ENCODE measurements at places on chromosomes 13 and 19. TPM values are rescaled to one million over a fixed set of nuclear protein-coding genes. Genes with fewer than 3 reads are reported as not detected.

GRCh38 chr13:100063906-100064305 lies 25.0 kb upstream of the PCCA start:
- no peak for DNase-seq
- no peaks in the 10 kb centered on the region for H3K36me3 ChIP-seq
- H3K27ac ChIP-seq: no peak overlapping the region

DNA sequence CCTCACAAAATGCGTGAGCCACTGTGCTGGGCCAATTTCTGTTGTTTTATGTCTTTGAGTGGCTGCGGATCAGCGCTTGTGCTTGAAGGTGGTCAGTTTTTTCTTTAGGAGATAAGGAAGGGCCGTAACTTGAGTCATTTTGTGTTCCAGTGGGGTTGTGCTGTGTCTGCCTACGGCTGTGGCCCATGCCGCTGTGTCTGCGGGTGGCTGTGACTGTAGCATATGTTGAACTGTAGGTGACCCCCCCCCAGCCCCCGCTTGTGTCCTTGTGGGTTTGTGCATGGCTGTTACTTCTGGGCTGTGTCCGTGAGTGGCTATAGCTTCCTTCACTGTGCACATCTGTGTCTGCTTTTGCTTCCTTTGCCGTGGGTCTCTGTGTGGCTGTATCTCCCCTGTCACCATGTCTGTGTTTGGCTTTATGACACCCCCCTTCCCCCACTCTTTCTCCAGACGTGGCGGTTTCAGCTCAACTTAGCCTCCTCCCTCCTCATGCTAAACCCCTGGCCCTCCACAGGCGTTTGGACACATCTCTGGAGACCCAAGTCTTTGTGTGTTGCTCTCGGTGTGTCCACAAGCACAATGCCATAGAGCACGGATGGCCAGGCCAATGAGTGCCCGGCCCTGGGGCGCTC lies 675 bp downstream of the PPP1R14A start:
- peaks cover 4% of the 10 kb centered on the region for H3K4me1 ChIP-seq
- peaks cover 16% of the 10 kb centered on the region for H3K27me3 ChIP-seq
- no peak overlapping the region for H3K4me3 ChIP-seq

- no peak for DNase-seq
- H3K36me3 ChIP-seq: no peaks in the 10 kb centered on the region
- H3K4me3 ChIP-seq: no peak overlapping the region
- no peak overlapping the region for H3K27ac ChIP-seq
- H3K4me1 ChIP-seq: no peaks in the 10 kb centered on the region
Measured at GRCh38 chr13:100211016-100211710, 122.3 kb downstream of the PCCA start.

GRCh38 chr19:7883796-7884570 lies 4.3 kb upstream of the LRRC8E start:
- H3K27me3 ChIP-seq: peaks cover 16% of the 10 kb centered on the region
- no peak for DNase-seq
- peaks cover 9% of the 10 kb centered on the region for H3K4me1 ChIP-seq
- no peak overlapping the region for H3K27ac ChIP-seq
- H3K4me3 ChIP-seq: no peak overlapping the region
- no peaks in the 10 kb centered on the region for H3K36me3 ChIP-seq

DNA sequence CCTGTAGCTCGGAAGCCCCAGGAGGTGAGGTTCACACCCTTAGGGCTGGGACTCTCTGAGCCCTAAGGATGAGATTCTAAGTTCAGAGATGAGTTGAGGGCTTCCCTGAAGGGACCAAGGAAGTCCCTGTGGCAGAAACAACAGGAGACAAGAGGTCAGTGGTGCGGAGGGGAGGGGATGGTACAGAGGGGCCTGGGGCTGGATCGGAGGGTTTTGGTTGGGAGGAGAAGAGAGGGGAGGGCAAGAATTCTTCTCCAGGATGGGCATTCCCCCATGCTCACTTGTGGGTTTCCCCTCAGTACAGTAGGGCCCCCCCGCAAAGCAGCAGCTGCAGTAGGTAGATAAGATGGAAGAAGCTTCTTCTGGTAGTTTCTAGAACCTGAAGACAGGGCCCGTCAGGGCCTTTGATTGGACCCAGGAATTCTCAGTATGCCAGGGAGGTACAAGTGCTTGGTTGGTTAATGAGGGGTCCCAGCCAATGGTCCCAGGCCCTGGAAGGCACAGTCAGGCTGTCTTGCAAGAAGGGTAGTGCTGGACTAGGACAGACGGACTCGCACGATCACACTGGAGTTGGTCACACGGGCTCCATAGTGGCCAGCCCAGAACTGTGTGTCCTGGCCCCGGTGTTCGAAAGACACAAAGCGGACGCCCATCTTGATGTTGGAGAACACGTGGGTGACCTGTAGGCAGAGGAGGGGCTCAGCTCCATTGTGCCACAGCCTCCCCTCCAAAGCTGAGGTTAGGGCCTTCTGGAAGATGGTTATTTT lies 7.3 kb downstream of the FBXO27 start:
- H3K27ac ChIP-seq: no peak overlapping the region
- no peak for DNase-seq
- H3K27me3 ChIP-seq: peaks cover 12% of the 10 kb centered on the region
- no peak overlapping the region for H3K4me3 ChIP-seq
- no peaks in the 10 kb centered on the region for H3K4me1 ChIP-seq

- no peaks in the 10 kb centered on the region for H3K4me1 ChIP-seq
- H3K36me3 ChIP-seq: no peaks in the 10 kb centered on the region
- no peak for DNase-seq
- H3K4me3 ChIP-seq: no peak overlapping the region
Measured at GRCh38 chr13:22425087-22425486, 754.2 kb downstream of the FGF9 start.

DNA sequence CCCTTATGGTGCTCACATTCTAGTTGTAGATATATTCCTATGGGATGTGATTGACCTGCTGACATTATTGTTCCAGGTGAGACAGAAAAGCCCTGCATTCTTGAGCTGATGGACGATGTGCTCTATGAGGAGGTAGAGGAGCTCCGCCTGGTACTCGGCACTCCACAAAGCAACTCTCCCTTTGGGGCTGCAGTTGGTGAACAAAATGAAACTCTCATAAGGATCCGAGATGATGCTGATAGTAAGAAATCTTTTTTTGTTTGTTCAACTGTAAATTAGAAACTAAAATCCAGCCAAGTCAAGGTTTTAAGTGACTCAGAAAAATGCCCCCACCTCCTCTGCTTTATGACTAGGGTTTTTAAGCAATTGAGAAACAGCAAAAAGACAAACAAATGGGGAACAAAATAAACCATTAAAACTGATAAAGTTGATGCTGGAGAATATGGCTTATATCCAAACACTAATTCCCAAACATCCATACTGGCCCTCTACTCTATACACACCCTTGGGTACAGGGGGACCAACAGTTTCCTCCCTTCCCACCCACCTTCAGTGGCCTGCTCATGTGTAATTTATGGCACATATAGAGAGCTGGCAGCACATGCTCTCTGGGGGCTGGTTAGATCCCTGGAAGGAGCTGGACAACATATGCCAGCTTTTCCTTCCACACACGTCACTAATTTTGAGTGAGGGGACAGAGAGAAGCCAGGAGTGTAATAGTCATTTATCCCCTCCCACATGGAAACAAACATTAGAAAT lies 139.6 kb downstream of the STOML3 start:
- no peaks in the 10 kb centered on the region for H3K36me3 ChIP-seq
- no peak overlapping the region for H3K27ac ChIP-seq
- DNase-seq: no peak
- no peaks in the 10 kb centered on the region for H3K4me1 ChIP-seq
- H3K4me3 ChIP-seq: no peak overlapping the region

Gene LILRA1
- total RNA-seq: 0.36 TPM

DNA sequence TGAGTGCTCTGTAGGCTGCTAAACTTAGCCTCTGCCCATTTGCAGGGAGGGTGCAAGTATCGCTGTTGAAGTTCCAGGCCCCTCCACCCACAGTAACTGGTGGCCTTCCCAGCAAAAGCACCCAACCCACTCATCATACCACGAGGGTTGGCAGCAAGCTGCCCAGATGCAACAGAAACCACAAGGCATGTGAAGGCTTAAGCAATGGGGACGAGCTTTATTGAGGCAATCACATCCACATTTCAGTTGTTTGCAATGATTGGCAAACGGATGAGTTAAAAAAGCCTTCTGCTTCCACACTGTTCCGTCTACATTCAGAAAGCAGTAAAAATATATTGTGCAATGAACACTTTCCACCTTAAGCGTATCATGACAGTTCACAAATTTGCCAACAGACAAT lies 10.3 kb downstream of the GJB6 start:
- peaks cover 3% of the 10 kb centered on the region for H3K4me1 ChIP-seq
- H3K4me3 ChIP-seq: no peak overlapping the region
- peak; percentile 40 for DNase-seq
- no peaks in the 10 kb centered on the region for H3K27me3 ChIP-seq
- no peaks in the 10 kb centered on the region for H3K36me3 ChIP-seq

Gene FCHO1
- total RNA-seq: 43.1 TPM

GRCh38 chr19:39303373-39304184 lies 7.4 kb downstream of the IFNL1 start:
- H3K4me3 ChIP-seq: no peak overlapping the region
- H3K27ac ChIP-seq: no peak overlapping the region
- H3K36me3 ChIP-seq: no peaks in the 10 kb centered on the region
- H3K4me1 ChIP-seq: peaks cover 12% of the 10 kb centered on the region
- no peaks in the 10 kb centered on the region for H3K27me3 ChIP-seq

Gene ZFP14
- total RNA-seq: 4.4 TPM

DNA sequence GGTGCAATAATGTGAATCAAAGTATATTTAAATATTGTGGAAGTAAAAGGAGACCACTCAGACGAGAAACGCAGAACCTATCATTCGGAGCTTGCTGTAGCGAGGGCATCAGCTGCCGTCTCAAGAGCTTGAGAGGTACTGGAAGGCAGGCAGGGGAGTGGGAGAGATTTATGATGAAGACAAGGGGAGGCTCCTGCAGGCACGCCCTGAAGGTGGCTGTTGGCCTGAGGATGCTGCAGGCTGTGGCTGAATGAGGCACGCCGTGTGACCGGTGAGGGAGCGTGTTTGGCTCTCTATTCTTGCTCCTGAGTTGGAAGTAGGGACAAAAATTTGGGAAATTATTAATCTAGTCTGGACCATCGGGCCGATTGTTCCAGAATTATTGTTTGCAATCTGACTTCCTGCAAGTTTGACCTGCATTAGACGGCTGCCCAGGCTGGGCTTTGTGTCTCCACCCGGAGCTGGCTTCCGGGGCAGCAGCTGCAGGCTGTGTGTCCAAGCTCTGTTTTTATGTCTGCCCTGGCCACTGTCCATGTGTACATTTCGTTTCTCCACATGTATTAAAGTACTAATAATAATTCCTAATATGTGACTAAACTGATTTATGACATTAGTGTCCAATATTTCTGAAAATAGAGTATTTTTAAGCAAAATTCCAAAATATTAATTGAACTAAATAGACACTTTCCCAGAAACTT lies 91.1 kb upstream of the ANKRD10 start:
- H3K4me3 ChIP-seq: no peak overlapping the region
- H3K27me3 ChIP-seq: no peaks in the 10 kb centered on the region
- DNase-seq: no peak
- no peak overlapping the region for H3K27ac ChIP-seq
- no peaks in the 10 kb centered on the region for H3K4me1 ChIP-seq

Gene LRRC8E
- not detected for total RNA-seq

- no peak overlapping the region for H3K27ac ChIP-seq
- H3K36me3 ChIP-seq: no peaks in the 10 kb centered on the region
- H3K4me1 ChIP-seq: no peaks in the 10 kb centered on the region
- H3K4me3 ChIP-seq: no peak overlapping the region
- no peaks in the 10 kb centered on the region for H3K27me3 ChIP-seq
Measured at GRCh38 chr13:34964558-34964957, 22.5 kb downstream of the NBEA start.

Gene UBE2L5
- 0.11 TPM for total RNA-seq

Gene ICAM5
- not detected for total RNA-seq

- H3K4me3 ChIP-seq: peak within 1 kb of the TSS; percentile 98
- peaks cover 21% of the 10 kb centered on the region for H3K36me3 ChIP-seq
- peak within 1 kb of the TSS; percentile 91 for H3K27ac ChIP-seq
- peak; percentile 73 for DNase-seq
- peaks cover 91% of the 10 kb centered on the region for H3K4me1 ChIP-seq
- H3K27me3 ChIP-seq: no peaks in the 10 kb centered on the region
Measured at GRCh38 chr19:15464394-15465385, at the start of gene RASAL3. RASAL3 (minus strand) TSS chr19:15464544; CDS start chr19:15464358, 186 bp downstream.

Gene PRRG2
- 0.49 TPM for total RNA-seq

GRCh38 chr19:42563352-42564210 lies 31.1 kb downstream of the CEACAM8 start:
- H3K27me3 ChIP-seq: no peaks in the 10 kb centered on the region
- peaks cover 3% of the 10 kb centered on the region for H3K4me1 ChIP-seq
- H3K27ac ChIP-seq: no peak overlapping the region
- DNase-seq: no peak
- no peaks in the 10 kb centered on the region for H3K36me3 ChIP-seq

GRCh38 chr13:109256866-109257760 lies 529.3 kb downstream of the IRS2 start:
- H3K4me1 ChIP-seq: no peaks in the 10 kb centered on the region
- H3K27ac ChIP-seq: no peak overlapping the region
- H3K36me3 ChIP-seq: no peaks in the 10 kb centered on the region
- H3K27me3 ChIP-seq: no peaks in the 10 kb centered on the region
- H3K4me3 ChIP-seq: no peak overlapping the region

GRCh38 chr19:34178274-34178610 lies 5.9 kb downstream of the LSM14A start:
- no peaks in the 10 kb centered on the region for H3K27me3 ChIP-seq
- H3K4me3 ChIP-seq: peak overlapping the region; percentile 6
- DNase-seq: no peak

All from CD4-positive, alpha-beta T cell (primary cell).